Ascending aorta (tissue), 2 donors: ENCODE measurements at places on chromosomes 1 and 21.

GRCh38 chr21:42003051-42003461 lies 7.1 kb downstream of the ZBTB21 start:
- no peak for DNase-seq

DNA sequence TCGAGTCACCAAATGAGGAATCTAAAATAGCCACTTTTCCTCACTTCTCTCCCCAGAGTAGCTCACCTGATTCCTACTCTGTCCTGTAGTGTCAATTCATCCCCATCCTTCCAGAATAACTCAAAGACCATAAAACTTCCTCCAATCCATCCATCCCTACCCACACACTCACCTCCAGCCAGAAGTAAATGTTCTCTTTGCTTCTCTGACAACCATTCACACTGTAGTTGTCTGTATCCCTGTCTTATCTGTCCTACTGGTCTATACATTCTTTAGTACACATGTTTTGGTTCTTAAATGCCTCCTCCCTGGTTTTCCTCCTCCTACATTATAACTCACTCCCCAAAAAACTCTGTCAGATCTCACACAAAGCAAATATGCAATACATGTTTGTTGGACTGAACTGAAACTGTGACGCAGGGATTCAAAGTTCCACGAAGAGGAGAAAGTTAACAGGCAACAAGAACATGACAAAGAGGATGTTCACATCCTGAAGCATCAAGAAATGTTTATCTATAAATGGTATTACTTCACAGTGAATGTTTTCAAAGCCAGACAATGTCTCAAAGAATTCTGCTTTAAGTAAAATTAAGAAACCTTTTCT lies 11.0 kb downstream of the TP53BP2 start:
- DNase-seq = no peak

GRCh38 chr1:91891969-91892368 lies 6.0 kb upstream of the TGFBR3 start:
- no peak for DNase-seq

DNA sequence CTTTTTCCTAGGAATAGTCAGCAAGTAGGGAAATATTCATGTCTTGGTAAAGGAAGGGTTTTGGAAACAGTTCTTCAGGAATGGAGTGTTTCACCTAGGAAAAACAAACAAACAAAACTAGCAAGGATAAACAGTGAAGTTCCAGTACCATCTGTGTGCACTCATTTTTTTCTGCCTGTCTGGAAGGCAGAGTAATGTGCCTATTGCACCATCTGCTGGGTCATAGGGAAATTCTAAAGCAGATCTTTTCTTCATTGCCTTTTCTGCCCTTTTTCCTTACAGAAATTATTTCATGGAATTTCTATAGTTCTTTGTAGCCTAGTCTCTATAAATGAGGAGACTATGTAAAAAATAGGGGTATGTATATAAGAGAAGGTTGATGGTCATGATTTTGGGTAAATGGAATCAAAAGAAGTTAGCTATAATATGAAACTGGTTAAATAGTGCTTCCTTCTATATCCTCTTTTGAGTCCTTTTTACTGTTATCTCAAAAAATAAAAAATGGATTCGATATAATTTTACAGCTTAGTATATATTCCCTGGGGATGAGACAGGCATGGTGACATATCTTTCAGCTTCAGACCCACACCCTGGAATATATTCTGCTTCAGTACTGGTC lies 3.4 kb upstream of the HRNR start:
- no peak for DNase-seq

DNA sequence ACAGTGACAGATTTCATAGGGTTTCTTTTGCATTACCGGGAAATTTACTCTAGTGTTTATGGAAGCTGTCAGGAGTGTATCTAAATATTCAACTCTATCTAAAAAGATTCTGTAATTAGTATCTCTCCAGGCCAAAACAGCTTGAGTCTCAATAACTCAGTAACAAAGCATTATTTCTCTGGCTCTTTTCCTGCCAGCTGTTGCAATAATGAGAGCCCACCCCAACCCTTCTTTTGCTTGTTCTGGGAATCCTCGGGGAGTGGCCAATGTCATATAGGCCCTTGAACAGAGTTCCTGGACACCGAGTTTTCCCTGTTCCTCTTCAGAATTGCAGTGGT lies 120.1 kb upstream of the SGIP1 start:
- no peak for DNase-seq

DNA sequence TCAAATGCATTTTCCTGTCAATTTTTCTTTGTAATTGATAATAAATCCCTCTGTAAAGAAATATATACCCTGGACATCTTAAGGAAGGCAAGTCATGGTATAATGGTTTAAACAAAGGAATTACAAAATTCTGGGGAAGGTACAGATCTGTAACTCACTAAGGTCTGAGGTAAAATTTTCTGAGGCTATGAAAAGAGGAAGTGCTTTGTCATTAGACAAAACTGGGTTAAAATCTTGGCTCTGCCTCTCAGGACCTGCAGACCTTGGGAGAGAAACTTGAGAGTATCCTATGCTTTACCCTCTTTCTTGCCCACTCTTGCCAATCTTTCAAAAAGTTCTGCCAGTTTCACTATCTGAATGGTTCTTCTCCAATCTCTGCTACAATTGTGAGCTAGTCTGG lies 26.8 kb upstream of the BEND5 start:
- no peak for DNase-seq

DNA sequence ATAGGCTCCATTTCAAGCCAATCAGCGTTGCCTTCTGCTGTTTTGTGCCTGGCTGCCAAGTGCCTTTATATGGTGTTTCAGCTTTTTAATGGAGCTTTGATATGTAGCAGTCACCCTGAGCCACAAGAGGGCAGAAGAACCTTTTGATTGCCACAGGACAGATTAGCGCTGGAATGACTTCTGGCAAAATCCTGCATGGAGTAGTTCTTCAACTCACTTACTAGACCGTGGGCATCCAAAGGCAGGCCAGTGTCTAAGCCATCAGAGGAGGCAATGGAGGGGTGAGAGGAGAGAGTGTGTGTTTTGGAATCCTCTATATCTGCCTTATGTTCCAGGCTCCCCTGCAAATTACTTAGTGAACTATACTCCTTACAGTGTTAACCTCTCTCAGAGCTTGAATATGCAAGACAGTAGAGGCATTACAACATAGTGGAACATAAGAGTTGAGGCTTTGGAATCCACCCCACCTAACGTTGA lies 56.2 kb downstream of the ST3GAL3 start:
- peak; percentile 90 for DNase-seq

DNA sequence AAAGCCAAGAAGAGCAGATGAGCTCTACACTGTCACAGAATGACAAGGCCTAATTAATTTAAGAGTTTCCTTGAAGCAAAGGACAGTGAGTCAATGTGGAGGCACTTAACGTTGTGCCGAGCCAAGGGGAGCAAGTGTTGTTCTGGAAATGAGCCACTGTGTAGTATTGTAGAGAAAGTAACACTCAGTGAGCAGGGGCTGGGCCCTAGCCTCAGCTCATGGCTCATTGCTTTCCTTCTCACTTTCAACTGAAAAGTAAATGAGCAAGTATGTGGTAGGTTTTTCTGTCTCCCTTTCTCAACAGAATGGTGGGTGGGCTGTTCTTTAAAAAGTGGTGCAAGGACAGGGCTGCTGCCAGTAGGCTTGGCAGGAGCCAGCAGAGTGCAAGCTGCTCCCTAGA lies 11.8 kb upstream of the KIAA0040 start:
- DNase-seq = no peak

DNA sequence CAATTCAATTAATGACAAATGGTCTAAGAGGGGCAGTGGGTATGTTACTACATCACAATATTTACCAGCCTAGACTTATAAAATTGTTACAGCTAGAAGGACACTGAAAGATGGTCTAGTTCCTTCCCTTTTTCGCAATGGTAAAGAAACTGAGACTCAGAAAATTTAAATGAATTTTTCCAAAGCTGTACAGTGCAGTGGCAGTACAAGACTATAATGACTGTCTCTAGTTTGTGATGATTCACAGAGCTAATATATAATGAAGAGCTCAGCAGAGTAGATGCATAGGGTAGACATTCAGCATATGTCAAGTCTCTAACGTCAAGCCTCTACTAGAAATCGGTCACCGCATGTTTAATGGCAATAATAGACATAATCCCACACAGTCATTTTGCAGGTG lies 4.6 kb downstream of the PLPP3 start:
- no peak for DNase-seq

- no peak for DNase-seq
These were observed 28.0 kb downstream of the STUM start for GRCh38 chr1:226576601-226577000.

DNA sequence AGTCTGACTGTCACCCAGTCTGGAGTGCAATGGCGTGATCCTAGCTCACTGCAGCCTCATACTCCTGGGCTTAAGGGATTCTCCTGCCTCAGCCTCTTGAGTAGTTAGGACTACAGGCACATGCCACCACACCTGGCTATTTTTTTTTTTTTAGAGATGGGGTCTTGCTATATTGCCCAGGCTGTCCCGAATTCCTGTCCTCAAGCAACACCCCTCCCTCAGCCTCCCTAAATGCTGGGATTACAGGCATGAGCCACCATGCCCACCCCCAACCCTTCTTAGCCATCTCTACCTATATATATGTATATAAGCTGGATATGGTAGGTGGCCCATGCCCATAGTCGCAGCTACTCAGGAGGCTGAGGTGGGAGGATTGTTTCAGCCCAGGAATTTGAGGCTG lies 13.4 kb upstream of the SLC25A44 start:
- no peak for DNase-seq

DNA sequence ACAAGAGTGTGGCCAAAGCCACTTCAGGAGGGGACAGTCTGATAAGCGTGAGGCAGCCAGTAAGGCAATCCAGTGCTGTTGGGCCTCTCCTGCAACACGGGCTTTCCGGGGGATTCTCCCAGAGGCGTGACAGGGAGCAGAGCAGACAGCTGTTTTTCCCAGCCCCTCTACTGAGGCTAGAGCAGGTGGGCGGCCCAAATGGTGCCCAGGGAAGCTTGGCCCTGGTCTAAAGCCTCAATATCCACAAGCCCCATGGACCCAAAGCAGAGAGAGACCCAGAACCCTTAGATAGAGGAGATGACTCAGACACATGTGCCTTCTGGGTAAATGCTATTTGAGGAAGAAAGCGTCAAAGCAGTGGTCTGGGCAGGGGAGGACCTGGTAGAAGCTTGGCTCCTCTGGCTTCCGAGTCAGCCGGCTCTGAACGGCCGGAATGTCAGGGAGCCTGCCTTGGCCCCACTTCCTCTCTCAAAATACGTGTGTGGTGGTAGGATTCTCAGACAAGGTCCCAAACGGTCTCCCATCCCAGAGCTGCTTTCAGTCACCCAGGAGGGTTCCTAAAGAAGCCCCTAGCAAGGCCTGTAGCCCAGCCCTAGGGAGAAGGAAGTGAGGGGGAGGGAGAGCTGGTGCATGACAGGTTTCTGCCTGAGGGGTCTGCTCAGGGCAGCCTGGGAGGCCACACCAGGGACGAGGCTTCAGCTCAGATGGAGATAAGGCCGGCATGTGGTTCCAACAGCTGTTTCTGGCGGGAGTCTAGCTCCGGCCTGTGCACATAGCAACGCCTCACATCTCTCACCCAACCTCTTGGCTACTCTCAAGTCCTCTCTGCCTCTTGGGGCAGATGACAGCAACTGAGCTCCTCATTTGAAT lies 28.8 kb downstream of the PIK3C2B start:
- DNase-seq = peak; percentile 44
